Glutamatergic neuron (in vitro differentiated cells): ENCODE measurements at places on chromosomes 7 and 10. TPM values are rescaled to one million over a fixed set of nuclear protein-coding genes. Genes with fewer than 3 reads are reported as not detected.
A peak's percentile ranks its signal among the peaks of the same experiment; 100 is the strongest.

The ACTR3C gene
- not detected for total RNA-seq

The UNC5B gene
- 22.6 TPM for total RNA-seq

The CPXM2 gene
- total RNA-seq = not detected

The TMEM178B gene
- 49.8 TPM for total RNA-seq

The PHYHIPL gene
- total RNA-seq = 6.2 TPM

The UPK3B gene
- total RNA-seq = 6.5 TPM

DNA sequence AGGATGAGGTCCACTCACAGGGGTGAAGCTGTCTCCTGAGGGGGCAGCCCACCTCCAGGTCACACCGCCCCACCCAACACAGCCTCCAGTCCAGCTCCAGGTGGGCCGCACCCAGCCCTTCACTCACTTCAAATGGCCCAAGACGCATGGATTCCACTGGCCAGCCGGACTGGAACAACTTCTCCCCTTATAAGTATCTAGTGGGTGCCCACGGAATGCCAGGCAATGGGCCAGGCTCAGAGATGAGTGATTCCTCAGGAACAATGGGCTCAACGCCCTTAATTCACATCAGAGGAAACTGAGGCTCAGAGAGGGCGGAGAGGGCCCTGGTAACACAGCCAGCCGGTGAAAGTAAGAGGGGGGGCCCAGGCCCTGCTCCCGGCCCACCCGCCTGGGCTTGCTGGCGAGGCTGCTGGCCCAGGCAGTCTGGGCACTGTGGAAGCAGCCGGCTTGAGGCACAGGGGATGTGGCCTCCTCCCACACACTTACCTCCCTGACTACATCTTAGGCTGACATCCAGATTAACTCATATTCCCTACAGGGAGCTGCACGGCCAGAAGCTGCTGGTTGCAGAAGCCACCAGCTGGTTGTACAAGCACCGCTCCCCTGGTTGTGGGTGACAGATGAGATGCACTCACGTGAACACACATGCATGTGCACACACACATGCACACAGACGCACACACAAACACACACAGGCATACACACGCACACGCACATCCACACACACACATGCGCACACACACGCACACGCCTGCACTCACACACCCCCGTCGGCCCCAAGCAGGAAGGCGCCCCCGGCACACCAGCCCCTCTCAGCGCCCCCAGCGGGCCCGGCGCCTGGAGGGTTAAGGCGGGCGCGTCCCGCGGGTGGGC lies 1.0 kb upstream of the FAM20C start:
- DNase-seq = peak; percentile 84
- H3K36me3 ChIP-seq = peaks cover 6% of the 10 kb centered on the region

- H3K36me3 ChIP-seq = peaks cover 5% of the 10 kb centered on the region
- H3K27me3 ChIP-seq = no peaks in the 10 kb centered on the region
- DNase-seq = no peak
- no peak overlapping the region for H3K27ac ChIP-seq
- H3K4me3 ChIP-seq = no peak overlapping the region
- peaks cover 6% of the 10 kb centered on the region for H3K4me1 ChIP-seq
Observed at GRCh38 chr10:11236234-11236633, 218.6 kb downstream of the CELF2 start.

GRCh38 chr10:132232023-132232951 lies 45.5 kb downstream of the DPYSL4 start:
- H3K4me3 ChIP-seq = no peak overlapping the region
- peaks cover 17% of the 10 kb centered on the region for H3K27me3 ChIP-seq
- DNase-seq = no peak
- H3K36me3 ChIP-seq = peaks cover 4% of the 10 kb centered on the region
- peak overlapping the region; percentile 22 for H3K27ac ChIP-seq
- H3K4me1 ChIP-seq = peaks cover 15% of the 10 kb centered on the region

DNA sequence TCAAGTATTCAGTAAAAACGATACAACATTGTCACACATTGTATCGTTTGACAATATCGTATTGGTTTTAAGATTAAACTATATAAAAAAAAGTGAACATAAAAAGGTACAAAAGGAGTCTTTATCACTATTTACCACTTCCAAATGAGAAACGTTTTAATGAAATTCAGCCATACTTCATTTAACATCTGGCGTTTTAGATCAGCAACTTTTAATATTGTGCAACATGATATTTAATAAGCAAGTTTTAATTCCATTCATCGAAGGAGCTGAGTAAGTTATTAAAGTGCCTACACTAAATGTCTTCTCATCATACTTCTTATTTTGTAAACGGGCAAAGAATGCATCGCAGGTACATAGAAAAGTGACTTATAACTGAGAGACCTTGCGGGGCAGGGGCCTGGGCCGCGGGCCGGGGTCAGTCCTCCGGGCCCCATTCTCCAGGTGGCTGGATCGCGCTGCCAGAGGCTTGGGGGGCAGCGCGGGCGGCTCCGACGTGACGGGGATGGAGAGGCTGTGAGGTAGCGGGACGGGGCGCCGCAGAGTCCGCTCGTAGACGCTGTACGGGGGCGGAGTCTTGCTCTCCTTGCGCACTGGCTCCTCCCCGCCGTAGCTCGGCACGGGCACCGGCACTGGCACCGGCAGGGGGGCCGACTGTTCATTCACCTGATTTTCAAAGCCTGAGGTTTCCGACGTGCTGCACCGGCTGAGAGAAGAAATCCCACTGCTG lies 165.8 kb upstream of the IMMP2L start:
- no peak overlapping the region for H3K4me3 ChIP-seq
- H3K27me3 ChIP-seq = peaks cover 5% of the 10 kb centered on the region
- H3K36me3 ChIP-seq = no peaks in the 10 kb centered on the region

DNA sequence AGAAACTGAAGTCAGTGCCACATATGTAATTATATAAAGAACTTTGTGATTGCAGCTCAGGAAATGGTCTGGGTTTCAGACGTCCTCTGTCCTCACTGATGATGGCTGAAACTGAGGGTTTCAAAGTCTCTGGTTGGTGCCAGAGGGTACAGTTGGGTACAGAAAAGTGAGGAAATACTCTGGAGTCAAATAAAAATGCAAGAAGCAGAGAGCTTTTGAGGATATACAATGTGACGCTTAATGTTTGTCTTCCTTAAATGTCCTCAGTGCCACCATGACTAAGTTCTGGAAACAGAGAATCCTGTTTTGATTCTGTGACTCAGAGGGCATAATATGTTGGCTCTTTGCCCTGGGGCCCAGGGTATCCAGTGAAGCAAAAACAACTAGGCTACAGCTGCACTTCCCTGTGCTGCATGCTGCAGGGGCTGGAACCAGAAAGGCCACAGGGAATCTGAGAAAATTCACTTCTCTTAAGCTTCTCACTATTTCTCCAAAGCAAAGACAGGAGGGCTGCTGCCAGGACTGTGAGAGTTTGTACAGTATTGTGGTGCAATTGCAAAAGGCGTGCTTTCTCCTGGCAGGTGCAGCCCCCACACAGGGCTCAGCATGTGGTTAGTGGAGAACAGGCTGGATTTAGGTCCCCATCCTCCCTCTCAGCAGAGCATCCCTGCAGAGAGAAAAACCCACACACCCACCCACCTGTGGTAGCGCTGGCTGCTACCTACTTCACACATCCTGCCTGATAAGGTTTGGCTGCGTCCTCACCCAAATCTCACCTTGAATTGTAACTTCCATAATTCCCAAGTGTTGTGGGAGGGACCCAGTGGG lies 169.5 kb upstream of the SVIL start:
- H3K4me1 ChIP-seq = no peaks in the 10 kb centered on the region
- H3K4me3 ChIP-seq = no peak overlapping the region
- peaks cover 3% of the 10 kb centered on the region for H3K27me3 ChIP-seq
- DNase-seq = no peak
- no peaks in the 10 kb centered on the region for H3K36me3 ChIP-seq

DNA sequence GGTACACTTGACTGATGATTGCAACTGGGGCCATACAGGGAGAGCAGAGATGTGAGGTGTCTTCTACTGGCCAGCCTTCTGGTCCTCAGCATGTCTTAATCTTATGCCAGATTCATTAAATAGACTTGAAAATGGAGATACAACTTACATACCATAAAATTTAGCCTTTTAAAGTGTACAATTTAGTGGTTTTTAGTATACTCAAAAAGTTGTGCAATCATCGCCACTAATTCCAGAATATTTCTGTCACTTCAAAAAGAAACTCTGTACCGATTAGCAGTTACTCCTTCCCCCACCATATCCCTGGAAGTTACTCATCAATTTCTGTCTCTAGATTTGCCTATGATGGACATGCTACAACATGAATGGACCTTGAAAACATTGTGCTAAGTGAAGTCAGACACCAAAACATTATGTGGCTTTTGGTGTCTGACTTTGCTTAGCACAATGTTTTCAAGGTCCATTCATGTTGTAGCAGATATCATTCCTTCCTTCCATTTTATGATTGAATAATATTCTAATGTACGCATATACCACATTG lies 53.0 kb downstream of the SH2D4B start:
- H3K4me1 ChIP-seq = no peaks in the 10 kb centered on the region
- H3K4me3 ChIP-seq = no peak overlapping the region
- H3K27me3 ChIP-seq = no peaks in the 10 kb centered on the region
- DNase-seq = no peak

GRCh38 chr7:2487586-2488271 lies 11.5 kb upstream of the GRIFIN start:
- H3K36me3 ChIP-seq = peaks cover 7% of the 10 kb centered on the region
- peak; percentile 14 for DNase-seq
- H3K27ac ChIP-seq = no peak overlapping the region
- H3K27me3 ChIP-seq = peaks cover 15% of the 10 kb centered on the region
- H3K4me1 ChIP-seq = peaks cover 6% of the 10 kb centered on the region

DNA sequence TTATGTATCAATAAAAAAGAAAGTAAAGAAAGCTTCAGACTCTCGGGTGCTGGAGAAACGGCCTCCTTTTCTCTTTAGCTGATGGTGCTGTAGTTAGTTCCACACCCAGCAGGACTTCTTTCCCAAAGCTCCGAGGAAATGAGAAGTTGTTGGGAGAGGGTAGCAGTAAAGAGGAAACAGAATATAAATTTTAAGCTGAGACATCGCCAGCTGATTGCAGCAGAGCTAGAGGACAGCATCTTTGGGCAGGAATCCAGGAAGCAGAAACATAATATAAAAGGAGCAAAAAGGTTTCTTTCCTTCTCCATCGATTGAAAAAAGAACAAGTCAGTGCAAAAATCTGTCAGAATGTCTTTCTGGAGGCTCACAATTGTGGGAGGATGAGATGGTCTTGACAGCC lies 616.9 kb upstream of the FOXK1 start:
- peaks cover 8% of the 10 kb centered on the region for H3K4me1 ChIP-seq
- no peak overlapping the region for H3K4me3 ChIP-seq
- no peak overlapping the region for H3K27ac ChIP-seq
- peaks cover 17% of the 10 kb centered on the region for H3K27me3 ChIP-seq
- no peak for DNase-seq

- H3K4me1 ChIP-seq = no peaks in the 10 kb centered on the region
- peaks cover 4% of the 10 kb centered on the region for H3K27me3 ChIP-seq
- no peak overlapping the region for H3K27ac ChIP-seq
- H3K36me3 ChIP-seq = peaks cover 12% of the 10 kb centered on the region
Observed at GRCh38 chr10:49230004-49230403, 41.8 kb upstream of the TMEM273 start.

DNA sequence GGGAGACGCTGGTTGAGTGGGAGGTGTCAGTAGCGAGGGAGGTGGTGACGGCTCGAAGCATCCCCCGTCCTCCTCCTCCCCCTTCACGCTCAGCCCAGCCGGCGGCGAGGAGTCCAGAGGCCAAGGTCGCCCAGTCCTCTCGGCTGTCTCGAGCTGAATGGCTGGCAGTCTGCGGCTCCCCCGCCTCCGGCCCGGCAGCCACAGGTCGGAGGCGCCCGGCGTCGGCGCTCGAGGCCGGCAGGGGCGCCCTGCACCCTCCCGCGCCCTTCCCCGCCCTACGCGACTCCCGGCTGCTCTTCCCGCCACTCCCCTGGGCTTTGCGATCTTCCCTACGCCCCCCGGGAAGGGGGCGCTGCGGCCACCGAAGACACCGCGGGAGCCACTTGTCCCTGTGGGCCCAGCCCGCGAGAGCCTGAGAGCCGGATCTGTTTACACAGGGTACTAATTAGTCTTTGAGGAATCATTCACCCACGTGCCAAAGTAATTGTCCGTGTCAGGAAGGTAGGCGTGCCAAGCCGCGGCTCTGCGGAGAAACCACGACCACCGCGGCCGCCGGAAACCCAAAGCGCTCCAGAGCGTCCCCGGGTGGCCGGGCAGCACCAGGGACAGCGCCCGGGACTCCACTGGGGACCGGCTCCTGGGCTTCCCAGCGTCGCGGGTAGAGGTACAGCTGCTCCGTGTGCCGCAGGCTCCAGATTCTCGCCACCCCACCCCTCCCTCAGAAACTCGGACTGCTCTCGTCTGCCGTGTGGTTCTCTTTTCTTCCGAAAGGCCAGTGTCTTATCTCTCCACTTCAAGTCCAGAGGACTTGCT lies at the start of gene NXPH1:
TSS of gene NXPH1 (plus strand) at position 133 of the 813 bp plus-strand sequence.
- peaks cover 7% of the 10 kb centered on the region for H3K4me1 ChIP-seq
- peaks cover 26% of the 10 kb centered on the region for H3K27me3 ChIP-seq
- no peaks in the 10 kb centered on the region for H3K36me3 ChIP-seq
- H3K4me3 ChIP-seq = peak within 1 kb of the TSS; percentile 94
- peak; percentile 72 for DNase-seq
- H3K27ac ChIP-seq = peak within 1 kb of the TSS; percentile 76

DNA sequence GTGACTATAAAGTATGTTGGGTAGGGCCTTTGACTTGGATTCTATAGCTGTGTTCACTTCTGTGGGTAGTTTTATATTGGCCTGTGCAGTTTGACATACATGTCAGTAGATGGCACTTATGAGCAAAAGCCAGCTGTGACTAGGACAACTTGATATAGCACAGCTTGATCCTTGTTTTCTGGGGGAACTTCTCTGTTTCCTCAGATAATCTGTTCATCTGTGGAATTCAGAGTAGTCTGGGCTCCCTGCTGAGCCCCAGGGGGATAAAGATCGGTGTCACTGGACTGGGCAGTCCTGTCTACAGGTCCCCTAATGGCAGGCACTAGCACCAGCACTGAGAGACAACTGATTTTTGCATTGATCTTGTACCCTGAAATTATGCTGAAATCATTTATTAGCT lies 25.4 kb downstream of the CYP2C9 start:
- H3K4me3 ChIP-seq = no peak overlapping the region
- H3K36me3 ChIP-seq = no peaks in the 10 kb centered on the region
- H3K4me1 ChIP-seq = no peaks in the 10 kb centered on the region

GRCh38 chr7:12961910-12962480 lies 274.6 kb downstream of the ARL4A start:
- H3K4me1 ChIP-seq = no peaks in the 10 kb centered on the region
- no peak overlapping the region for H3K27ac ChIP-seq
- DNase-seq = no peak

DNA sequence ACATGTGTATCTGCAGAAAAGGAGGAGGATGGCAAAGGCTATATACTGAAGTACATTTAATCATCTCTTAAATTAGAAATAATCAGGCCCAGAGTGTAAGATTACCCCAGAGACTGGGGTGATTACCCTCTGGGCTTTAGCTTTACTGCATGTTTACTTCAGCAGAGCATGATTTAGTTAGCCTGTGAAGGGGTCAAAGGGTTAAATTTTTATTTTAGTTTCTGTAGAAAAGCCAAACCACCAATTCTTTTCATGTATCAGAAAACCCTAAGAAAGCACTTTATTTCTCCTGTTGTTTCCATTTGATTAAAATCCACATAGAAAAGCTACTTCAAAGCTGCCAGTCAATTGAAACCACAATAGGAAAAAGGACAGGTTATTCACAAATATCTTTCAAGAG lies 101.5 kb upstream of the LSM8 start:
- DNase-seq = no peak
- no peak overlapping the region for H3K27ac ChIP-seq
- H3K36me3 ChIP-seq = no peaks in the 10 kb centered on the region
- H3K27me3 ChIP-seq = no peaks in the 10 kb centered on the region
- peaks cover 8% of the 10 kb centered on the region for H3K4me1 ChIP-seq
